ENCODE measurements at places on chromosomes 16 and 17. TPM values are rescaled to one million over a fixed set of nuclear protein-coding genes. Genes with fewer than 3 reads are reported as not detected.

- no peak overlapping the region for H3K27ac ChIP-seq
- H3K36me3 ChIP-seq = no peaks in the 10 kb centered on the region
- H3K4me3 ChIP-seq = no peak overlapping the region
- peaks cover 2% of the 10 kb centered on the region for H3K27me3 ChIP-seq
These were observed 69.5 kb downstream of the AIPL1 start for GRCh38 chr17:6365200-6365943.

DNA sequence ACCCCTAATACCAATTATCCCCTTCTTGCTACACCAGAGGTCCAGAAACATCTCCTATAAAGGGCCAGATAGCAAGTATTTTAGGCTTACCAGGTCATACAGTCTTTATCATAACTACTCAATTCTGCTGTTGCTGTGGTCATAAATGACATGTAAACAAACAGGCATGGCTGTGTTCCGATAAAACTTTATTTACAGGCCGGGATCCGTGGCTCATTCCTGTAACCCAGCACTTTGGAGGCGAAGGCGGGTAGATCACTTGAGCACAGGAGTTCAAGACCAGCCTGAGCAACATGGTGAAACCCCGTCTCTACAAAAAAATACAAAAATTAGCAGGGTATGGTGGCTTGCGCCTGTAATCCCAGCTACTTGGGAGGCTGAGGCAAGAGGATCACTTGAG is 12.3 kb downstream of the ASGR1 start:
- no peak overlapping the region for H3K4me3 ChIP-seq
- no peak for DNase-seq
- H3K27me3 ChIP-seq = peaks cover 18% of the 10 kb centered on the region
- H3K27ac ChIP-seq = no peak overlapping the region
- no peaks in the 10 kb centered on the region for H3K36me3 ChIP-seq
- H3K4me1 ChIP-seq = no peaks in the 10 kb centered on the region

DNA sequence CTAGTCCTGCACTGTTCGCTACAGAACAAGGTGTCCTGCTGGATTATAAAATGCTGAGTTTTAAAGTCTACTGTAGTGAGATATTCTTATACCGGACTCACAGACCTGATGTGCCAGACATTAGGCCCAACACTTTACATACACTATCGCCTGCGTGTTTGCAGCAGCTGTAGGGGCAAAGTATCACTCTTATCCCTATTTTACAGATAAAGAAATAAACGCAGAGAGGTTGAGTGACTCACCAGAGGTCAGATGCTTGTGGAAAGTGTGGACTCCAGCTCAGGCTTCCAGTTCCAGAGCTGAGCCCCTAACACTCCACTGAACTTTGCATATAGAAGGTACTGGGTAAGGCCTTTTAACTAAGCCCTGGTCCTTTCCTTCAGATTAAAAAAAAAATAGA is 47.4 kb downstream of the PLXDC1 start:
- H3K27me3 ChIP-seq = peaks cover 8% of the 10 kb centered on the region
- peaks cover 18% of the 10 kb centered on the region for H3K4me1 ChIP-seq
- H3K27ac ChIP-seq = no peak overlapping the region
- DNase-seq = no peak

- no peak for DNase-seq
- no peaks in the 10 kb centered on the region for H3K36me3 ChIP-seq
- H3K27ac ChIP-seq = no peak overlapping the region
- H3K4me1 ChIP-seq = no peaks in the 10 kb centered on the region
- no peak overlapping the region for H3K4me3 ChIP-seq
- H3K27me3 ChIP-seq = no peaks in the 10 kb centered on the region
These were observed 14.8 kb downstream of the PMP22 start for GRCh38 chr17:15250135-15250860.

DNA sequence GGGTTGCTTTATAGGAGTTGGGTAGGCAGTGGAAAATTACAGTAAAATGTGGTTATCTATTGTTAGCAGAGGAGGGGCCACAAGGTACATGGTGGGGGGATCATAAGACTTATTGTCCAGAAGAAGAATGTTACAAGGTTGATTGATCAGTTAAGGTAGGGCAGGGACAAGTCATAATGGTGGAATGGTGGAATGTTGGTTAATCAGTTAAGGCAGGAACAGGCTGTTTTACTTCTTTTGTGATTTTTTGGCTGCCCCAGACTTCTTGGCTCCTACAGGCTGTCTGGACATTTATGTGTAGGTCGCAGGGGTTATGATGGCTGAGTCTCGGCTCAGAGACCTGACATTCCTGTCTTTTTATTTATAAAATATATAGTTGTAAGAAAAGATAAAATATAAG is 2277.1 kb downstream of the TP53TG3F start:
- H3K27me3 ChIP-seq = no peaks in the 10 kb centered on the region
- DNase-seq = no peak
- H3K4me3 ChIP-seq = no peak overlapping the region
- no peaks in the 10 kb centered on the region for H3K36me3 ChIP-seq
- no peaks in the 10 kb centered on the region for H3K4me1 ChIP-seq

SHISA9 gene
- not detected for total RNA-seq

GRCh38 chr16:24686678-24687077 is 42.8 kb upstream of the TNRC6A start:
- no peak for DNase-seq
- no peaks in the 10 kb centered on the region for H3K4me1 ChIP-seq
- no peaks in the 10 kb centered on the region for H3K36me3 ChIP-seq
- no peaks in the 10 kb centered on the region for H3K27me3 ChIP-seq

DNA sequence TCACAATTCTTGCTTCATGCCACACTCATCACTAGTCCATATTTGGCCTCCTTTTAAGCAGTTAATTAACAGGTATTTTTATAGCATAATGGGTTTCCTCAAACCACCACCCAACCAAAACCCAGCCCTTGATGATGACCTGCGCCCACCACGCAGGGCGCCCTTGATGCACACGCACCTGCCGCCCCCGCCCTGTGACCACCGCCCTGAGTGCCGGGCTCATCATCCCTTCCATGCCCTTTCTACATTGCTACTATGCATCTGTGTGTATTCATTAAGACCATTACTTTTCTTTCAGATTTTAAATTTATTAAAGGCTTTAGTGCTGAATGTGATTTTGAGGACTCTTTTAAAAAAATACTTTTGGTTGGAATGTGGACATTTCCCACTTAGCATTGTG is 204.8 kb upstream of the CHMP6 start:
- DNase-seq = no peak
- H3K4me3 ChIP-seq = no peak overlapping the region
- H3K36me3 ChIP-seq = no peaks in the 10 kb centered on the region
- no peak overlapping the region for H3K27ac ChIP-seq
